ENCODE measurements at places on chromosomes 6 and 20.
A peak's percentile ranks its signal among the peaks of the same experiment; 100 is the strongest.

DNA sequence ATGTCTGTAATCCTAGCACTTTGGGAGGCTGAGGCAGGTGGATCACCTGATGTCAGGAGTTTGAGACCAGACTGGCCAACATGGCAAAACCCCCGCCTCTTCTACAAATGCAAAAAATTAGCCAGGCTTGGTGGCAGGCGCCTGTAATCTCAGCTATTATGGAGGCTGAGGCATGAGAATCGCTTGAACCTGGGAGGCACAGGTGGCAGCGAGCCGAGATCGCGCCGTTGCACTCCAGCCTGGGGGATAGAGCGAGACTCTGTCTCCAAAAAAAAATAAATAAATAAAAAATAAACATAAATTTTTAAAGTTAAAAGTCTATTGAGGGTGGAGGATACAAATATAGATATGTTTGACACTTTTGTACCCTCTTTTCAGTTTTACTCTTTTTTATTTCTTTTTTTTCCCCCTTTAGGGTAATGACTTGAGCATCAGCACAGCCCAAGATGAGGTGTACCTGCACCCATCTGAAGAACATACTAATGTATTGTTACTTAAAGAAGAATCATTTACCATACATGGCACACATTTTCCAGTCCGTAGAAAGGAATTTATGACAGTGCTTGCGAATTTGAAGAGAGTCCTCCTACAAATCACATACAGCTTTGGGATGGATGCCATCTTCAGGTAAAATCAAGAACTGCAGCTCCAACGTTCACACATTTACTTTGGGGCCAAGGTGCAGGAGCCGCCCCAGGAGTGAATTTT lies 368.9 kb downstream of the LAMA2 start:
- H3K36me3 ChIP-seq, result no peaks in the 10 kb centered on the region
- H3K27me3 ChIP-seq, result peaks cover 17% of the 10 kb centered on the region
- H3K27ac ChIP-seq, result no peak overlapping the region
- H3K4me1 ChIP-seq, result no peaks in the 10 kb centered on the region

GRCh38 chr6:146100776-146101175 lies 71.9 kb downstream of the GRM1 start:
- H3K27ac ChIP-seq, result no peak overlapping the region
- no peak overlapping the region for H3K4me3 ChIP-seq
- no peak for DNase-seq
- no peaks in the 10 kb centered on the region for H3K36me3 ChIP-seq
- no peaks in the 10 kb centered on the region for H3K27me3 ChIP-seq
- H3K4me1 ChIP-seq, result no peaks in the 10 kb centered on the region

DNA sequence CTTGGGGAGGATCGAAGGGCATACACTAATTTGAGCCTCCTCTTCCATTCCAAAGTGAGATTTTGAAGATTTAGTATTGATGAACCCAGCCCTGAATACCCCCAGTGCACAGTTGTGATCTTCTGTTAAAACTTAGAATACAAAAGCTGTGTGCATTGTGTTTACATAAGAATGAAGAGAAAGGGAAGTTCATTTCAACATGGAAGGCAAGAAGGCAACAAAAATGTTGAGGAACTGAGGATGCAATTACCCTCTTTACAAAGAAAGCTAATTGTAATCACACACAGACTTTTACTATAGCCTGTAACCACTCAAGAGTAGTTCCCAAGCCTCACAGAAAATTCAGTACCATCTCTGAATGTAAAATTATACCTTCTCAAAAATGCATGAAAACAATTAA lies 49.3 kb downstream of the GFOD1 start:
- no peak for DNase-seq
- H3K4me1 ChIP-seq, result no peaks in the 10 kb centered on the region
- H3K27me3 ChIP-seq, result no peaks in the 10 kb centered on the region

DNA sequence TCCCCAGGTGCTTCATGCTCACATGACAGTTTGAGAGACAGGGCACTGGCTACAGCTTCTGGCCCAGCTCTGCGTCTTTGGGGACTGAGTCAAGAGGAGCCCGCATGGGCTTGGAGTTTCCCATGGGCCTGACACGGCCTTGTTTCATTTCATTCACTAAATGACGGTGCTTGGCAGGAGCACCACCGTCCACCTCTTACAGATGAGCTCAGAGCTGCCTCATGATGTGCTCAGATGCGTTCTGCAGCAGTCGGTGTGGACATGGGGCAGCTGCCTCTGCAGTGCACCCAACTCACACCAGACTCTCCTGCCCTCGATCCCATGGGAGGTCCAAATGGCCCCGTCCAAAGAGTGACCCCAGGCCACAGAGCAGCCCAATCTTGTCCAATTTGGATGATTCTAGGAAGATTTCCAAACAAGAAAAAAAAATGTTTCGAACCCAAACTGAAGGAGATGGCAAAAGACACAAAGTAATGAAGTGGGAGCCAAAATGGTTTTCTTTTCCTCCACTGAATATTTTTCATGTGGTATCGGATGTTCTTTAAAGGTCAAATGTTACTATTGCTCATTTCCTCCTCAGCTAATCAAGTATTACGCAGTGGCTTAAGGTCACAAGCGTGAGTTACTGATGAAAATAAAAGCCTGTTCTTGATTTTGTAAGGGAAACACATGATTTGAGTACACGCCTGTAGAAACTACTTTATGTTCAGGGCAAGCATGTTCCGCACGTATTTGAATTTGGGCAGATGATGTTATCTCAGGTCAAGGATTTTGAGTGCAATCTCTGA lies 524.2 kb downstream of the CDH26 start:
- no peaks in the 10 kb centered on the region for H3K4me1 ChIP-seq
- H3K36me3 ChIP-seq, result no peaks in the 10 kb centered on the region
- no peak overlapping the region for H3K27ac ChIP-seq
- no peaks in the 10 kb centered on the region for H3K27me3 ChIP-seq

GRCh38 chr6:162856885-162857284 lies 129.1 kb downstream of the PACRG start:
- peak overlapping the region; percentile 60 for H3K27ac ChIP-seq
- peak overlapping the region; percentile 49 for H3K4me3 ChIP-seq
- H3K4me1 ChIP-seq, result no peaks in the 10 kb centered on the region
- no peaks in the 10 kb centered on the region for H3K36me3 ChIP-seq
- no peaks in the 10 kb centered on the region for H3K27me3 ChIP-seq

GRCh38 chr6:43257367-43258145 lies 14.3 kb downstream of the TTBK1 start:
- DNase-seq, result no peak
- no peaks in the 10 kb centered on the region for H3K36me3 ChIP-seq
- no peaks in the 10 kb centered on the region for H3K27me3 ChIP-seq
- no peaks in the 10 kb centered on the region for H3K4me1 ChIP-seq

DNA sequence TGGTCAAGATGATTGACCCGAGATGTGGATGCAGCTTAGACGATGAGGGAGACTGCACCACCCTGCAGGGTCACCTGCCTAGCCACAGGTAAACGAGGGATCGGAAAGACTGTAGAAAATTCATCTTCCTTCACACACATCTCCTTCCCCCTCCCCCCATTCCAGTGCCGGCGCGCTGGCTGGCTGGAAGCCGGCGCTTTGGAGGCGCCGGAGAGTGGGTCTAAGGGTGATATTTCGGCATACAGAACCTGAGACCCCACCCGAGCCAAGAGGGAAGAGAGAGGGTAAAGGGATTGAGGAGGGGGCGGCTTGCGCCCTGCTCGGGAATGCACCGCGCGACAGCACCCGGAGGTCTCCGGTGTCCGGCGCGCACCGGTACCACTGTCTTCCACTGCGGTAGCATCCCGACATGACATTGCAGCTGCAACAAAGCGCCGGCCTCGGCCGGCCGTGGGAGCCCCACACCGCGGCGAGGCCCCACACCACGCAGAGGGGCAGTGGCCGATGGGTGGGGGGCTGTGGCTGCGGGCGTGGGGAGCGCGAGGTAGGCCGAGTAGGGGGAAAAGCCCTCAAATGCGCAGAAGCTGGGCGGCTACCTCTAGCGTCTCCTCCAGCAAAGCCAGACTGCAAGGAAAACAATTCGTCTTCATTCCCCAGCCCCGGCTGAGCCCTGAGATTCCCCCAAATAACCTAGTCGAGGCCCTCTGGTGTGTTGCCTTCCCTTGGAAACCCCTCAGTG lies 984 bp downstream of the TNFRSF21 start:
- H3K36me3 ChIP-seq, result no peaks in the 10 kb centered on the region
- peaks cover 6% of the 10 kb centered on the region for H3K4me1 ChIP-seq
- H3K27ac ChIP-seq, result no peak overlapping the region
- DNase-seq, result peak; percentile 71

GRCh38 chr6:34030831-34031624 lies 114.9 kb downstream of the GRM4 start:
- DNase-seq, result no peak
- H3K4me1 ChIP-seq, result no peaks in the 10 kb centered on the region
- H3K27me3 ChIP-seq, result peaks cover 10% of the 10 kb centered on the region
- H3K36me3 ChIP-seq, result no peaks in the 10 kb centered on the region

- H3K36me3 ChIP-seq, result no peaks in the 10 kb centered on the region
- H3K27me3 ChIP-seq, result no peaks in the 10 kb centered on the region
- H3K4me3 ChIP-seq, result no peak overlapping the region
- no peaks in the 10 kb centered on the region for H3K4me1 ChIP-seq
- DNase-seq, result no peak
Measured at GRCh38 chr6:9139746-9140145, 704.4 kb upstream of the SLC35B3 start.

DNA sequence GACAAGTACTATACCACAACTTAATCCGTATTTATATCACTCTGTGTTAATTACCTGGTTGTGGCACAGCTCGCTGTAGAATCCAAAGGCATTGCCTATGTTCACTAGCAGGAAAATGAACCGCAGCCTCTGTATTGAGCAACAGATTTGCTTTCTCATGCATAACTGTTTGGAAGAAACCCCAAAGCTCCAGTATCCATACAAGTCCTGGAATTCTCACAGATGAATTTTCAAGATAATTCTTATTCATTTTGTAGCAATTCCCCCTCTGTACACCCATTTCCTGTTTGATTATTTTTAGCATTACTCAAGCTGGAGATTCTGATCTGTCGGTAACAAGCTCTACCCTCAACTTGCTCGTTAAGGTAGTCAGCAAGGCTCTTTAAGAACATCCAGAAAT lies 63.5 kb downstream of the STMND1 start:
- no peak for DNase-seq
- 0 out of 2 replicates have a peak, but pooled peaks cover 7% of the 10 kb centered on the region for H3K4me1 ChIP-seq
- peak overlapping the region; percentile 34 for H3K27ac ChIP-seq
- no peaks in the 10 kb centered on the region for H3K27me3 ChIP-seq

DNA sequence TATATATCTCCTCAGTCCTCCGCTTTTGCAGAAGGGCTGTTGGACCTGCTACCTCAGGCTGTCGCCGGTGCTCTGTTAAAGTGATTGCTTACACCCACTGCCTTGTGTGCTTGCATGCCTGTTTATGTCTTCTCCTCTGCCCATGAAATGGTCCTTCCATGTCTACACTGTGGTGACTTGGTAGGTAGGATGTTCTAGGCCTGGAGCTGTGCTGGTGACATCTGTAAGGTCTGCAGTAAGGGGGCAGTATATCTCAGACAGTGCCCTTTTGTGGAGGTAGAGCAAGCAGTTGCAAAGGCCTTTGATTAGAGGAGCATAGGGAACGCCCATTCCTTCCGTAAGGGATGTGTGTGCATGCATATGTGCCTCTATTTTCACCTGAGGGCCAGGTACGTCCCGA lies 40.3 kb downstream of the VAPB start:
- DNase-seq, result no peak
- no peaks in the 10 kb centered on the region for H3K27me3 ChIP-seq
- peaks cover 13% of the 10 kb centered on the region for H3K36me3 ChIP-seq
- no peak overlapping the region for H3K27ac ChIP-seq

DNA sequence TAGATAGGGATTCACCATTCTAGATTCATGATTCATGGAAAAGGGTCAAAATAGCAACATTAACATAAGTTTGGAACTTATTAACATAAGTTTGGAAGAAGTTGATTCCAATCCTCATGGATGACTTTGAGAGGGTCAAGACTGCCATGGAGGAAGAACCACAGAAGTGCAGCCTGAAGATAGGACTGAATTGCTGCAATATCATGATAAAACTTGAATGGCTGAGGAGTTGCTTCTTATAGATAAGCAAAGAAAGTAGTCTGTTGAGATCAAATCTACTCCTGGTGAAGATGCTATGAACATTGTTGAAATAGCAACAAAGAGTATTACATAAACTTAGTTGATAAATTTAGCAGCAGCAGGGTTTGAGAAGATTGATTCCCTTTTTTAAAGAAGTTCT lies 62.2 kb downstream of the GMDS start:
- no peak overlapping the region for H3K4me3 ChIP-seq
- no peak for DNase-seq
- H3K27ac ChIP-seq, result no peak overlapping the region

DNA sequence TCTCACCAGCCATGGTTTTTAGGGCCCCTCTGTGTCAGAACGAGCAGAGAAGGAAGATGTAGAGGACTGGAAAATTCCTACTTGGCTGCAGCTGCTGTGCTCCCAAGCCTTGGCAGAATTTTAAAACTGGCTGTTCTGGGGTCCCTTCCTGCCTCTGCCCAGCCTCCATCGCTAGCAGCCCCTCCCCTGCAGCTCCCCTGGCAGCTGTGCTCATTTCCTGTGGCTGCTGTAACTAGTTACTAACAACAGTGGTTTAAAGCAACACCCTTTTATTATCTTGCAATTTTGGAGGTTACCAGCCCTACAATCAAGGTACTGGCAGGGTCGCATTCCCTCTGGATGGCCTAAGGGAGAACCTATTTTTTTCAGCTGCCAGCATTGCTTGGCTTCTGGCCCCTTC lies 3.7 kb upstream of the CST11 start:
- H3K27ac ChIP-seq, result no peak overlapping the region
- H3K4me1 ChIP-seq, result no peaks in the 10 kb centered on the region
- H3K4me3 ChIP-seq, result no peak overlapping the region
- no peaks in the 10 kb centered on the region for H3K36me3 ChIP-seq
- peaks cover 43% of the 10 kb centered on the region for H3K27me3 ChIP-seq

- no peaks in the 10 kb centered on the region for H3K27me3 ChIP-seq
- no peaks in the 10 kb centered on the region for H3K36me3 ChIP-seq
- no peaks in the 10 kb centered on the region for H3K4me1 ChIP-seq
- no peak overlapping the region for H3K4me3 ChIP-seq
Measured at GRCh38 chr6:139757784-139758183, 383.3 kb upstream of the CITED2 start.

DNA sequence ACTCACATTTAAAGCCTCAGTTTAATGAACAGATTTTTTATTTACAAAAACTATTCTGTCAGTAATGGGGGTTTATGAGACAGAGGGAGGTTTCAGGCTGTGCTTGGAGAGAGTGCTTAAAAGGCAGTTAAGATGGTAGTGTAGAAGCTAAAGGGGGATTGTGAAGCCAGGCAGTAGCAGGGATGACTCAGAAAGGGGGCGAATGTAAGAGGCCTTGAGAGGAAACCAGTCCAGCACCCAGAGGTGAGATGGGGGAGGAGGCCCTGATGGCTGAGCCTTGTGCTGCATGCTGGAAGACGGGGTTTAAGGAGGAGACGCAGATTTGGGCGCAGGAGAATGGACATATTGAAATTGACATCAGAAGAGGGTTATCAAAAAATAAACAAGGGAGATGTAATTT lies 6.6 kb upstream of the SERPINB9 start:
- H3K4me3 ChIP-seq, result no peak overlapping the region
- H3K27me3 ChIP-seq, result no peaks in the 10 kb centered on the region
- H3K36me3 ChIP-seq, result no peaks in the 10 kb centered on the region
- H3K27ac ChIP-seq, result no peak overlapping the region
- DNase-seq, result no peak

DNA sequence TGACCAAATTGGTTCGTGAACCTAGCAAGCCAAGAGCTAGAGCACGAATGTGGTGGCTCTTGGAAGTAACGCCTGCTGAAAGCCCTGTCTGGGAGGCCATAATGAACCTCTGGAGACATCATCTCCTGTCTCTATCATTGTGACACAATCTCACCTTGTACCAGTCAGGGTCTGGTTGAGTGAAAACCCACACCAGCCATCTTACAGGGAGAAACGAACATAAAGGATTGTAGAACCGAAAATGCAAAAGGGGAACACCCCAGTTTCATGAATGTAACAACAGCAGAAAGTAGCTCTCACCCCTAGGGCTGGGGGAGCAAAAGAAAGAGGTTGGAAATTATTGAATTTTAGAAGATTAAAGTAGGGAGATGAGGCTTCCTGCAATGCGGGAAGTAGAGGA lies 50.9 kb upstream of the TAB2 start:
- H3K27ac ChIP-seq, result no peak overlapping the region
- H3K36me3 ChIP-seq, result no peaks in the 10 kb centered on the region
- H3K4me1 ChIP-seq, result no peaks in the 10 kb centered on the region
- no peak overlapping the region for H3K4me3 ChIP-seq

All from SK-N-SH (cell line).